Smooth muscle cell of the pulmonary artery (primary cell): ENCODE measurements at places on chromosomes 7 and 10. TPM values are rescaled to one million over a fixed set of nuclear protein-coding genes. Genes with fewer than 3 reads are reported as not detected.

Gene TMEM225B
- 0.52 and 1.1 TPM in 2 replicates for total RNA-seq

Gene ENKUR
- 0.07 and 0.17 TPM in 2 replicates for total RNA-seq

Gene OPN4
- total RNA-seq: not detected in 2 replicates

Gene PTPRZ1
- total RNA-seq: 0.36 and 0.46 TPM in 2 replicates

Gene AFAP1L2
- 0.17 and 1.2 TPM in 2 replicates for total RNA-seq

Gene ITIH5
- total RNA-seq: 3.6 and 24.9 TPM in 2 replicates
